EH (cell line): ENCODE measurements at places on chromosomes 5 and 9.

- no peak for DNase-seq
Observed at GRCh38 chr9:28941856-28942255, 1368.6 kb upstream of the C9orf72 start.

- DNase-seq, result peak; percentile 39
Observed at GRCh38 chr9:18457510-18457909, 16.4 kb upstream of the ADAMTSL1 start.

DNA sequence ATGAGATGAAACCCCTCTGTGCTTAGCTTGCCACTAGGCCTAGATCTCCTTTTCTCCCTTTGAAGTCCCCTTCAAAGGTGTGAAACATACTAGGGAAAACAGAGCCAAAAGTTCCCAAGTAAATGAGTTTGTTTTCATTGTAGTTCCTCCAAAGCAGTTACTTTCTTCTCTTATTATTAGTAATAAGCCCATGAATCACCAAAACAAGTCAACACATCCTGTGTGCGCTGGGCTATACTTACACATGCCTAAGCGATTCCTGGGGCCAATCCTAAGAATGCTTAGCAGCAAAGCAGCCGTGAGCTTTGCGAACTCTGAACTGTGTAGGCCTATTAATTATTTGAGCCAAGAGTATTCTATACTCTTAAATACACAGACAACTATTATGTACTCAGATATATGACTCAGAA lies 7.6 kb downstream of the ENC1 start:
- peak; percentile 70 for DNase-seq

DNA sequence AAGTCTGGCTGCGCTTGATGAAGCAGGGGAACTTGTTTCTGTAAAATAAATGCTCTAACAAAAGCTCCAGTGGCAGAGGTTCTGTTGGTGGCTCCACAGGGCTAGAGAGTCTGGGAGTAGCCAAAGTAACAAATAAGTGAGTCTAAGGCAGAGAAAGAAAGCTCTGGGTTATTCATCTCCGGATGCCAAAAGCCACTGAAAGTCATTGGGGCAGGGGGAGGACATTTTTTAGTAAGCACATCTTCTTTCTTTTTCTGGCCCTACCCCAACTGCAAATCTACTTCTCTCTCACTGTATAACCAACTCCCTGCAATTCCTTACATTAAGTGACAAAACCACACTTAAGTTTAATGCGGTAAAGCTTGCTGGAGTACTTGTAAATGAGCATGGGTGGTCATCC lies 141.6 kb downstream of the INSYN2B start:
- DNase-seq, result no peak

DNA sequence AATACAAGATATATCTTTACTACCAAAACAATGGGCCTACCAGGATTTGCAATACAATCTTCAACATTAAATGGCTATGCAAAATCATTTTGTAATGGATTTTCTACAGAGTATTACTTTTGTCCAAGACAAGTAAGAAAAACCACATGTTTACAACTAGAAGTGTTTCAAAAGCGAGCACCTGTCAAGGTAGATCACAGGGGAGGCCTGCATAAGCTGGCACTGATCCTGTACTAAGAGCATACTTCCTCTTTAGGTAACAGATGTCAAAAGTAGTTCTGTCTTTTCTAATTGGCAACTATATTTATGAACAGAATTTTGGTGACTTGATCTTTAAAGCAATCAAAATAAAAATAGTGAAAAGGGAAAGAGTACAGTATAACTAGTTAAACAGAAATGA lies 249.0 kb downstream of the MLLT3 start:
- DNase-seq, result no peak

DNA sequence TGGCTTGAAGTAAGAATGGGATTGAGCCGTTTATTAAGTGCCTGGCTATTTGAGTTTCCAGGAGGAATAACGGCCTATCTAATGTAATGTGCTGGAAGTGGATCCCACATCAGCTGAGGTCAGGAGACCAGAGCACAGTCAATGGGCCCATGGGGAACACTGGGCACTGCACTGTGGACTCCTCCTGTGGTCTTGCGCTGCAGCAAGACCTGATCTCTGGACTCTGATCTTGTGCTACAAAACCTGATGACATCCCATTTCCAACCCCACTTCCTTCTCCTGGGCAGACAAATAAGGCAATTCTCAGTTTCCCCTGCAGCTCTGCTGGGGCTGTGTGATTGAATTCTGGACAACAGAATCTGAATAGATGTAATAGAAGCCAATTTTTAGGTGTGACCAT lies 151.7 kb upstream of the ADCY2 start:
- DNase-seq, result no peak

GRCh38 chr5:178335302-178336030 lies 102.9 kb upstream of the PHYKPL start:
- DNase-seq, result no peak

DNA sequence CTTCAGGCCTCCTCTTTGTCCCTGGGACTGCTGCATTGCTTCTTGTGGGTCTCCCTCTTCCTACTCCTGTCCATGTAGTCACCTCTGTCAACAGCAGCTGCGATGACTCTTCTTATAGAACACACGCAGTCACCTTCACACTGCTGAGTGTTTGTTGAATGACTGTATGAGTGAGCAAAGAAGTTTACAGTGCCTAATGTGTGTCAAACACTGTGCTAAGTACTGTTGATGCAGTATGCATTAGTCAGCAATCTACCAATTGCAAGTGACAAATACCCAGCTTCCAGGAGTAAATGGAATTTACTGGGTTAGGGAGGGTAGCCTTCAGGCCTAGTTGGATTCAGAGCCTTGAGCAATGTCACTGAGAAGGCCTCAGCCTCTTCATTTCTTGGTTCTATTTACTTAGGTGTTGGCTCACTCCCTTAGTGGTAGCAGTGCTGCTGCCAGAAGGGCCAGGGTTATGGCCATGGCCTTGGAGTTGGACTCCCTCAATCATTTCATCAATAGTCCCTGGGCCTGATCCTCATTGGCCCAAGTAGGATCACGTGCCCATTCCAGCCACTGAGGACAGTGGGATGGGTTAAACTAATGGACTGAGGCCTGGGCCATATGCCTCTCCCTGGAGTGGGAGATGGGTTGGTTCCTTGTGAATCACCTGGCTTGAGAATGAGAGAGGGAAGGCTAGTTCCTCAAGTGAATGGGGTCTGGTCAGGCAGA lies 93.5 kb downstream of the RGS3 start:
- peak; percentile 55 for DNase-seq

DNA sequence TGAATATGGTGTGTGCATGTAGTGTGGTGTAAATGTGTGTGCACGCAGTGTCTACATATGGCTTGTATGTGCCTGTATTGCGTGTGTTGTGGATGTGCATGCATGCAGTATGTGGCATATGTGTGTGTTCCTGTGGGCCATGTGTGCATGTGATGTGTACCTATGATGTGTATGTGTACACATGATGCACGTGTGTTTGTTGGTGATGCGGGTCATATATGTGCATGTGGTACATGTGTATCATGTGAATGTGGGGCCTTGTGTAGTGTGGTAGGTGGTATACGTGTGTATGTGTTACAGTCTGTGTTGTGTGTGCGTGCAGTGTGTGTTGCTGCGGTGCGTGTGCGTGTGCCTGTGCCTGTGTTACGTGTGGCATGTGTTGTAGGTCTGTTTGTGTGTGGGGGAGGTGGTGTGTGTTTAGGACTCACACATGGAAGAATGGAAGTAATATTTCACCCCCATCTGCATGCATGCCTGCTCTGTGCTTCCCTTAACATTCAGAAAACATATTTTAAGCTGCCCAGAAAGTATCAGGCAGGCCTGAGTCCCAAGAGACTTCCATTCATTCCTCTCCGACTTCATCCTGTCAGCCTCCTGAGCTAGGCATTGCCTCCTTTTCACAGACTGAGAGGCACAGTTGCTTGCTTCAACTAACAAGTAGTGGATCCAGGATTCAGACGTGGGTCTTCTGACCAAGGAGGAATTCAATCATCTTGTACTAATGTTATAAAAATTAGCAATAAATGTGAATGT lies 55.4 kb upstream of the RUFY1 start:
- DNase-seq, result no peak

DNA sequence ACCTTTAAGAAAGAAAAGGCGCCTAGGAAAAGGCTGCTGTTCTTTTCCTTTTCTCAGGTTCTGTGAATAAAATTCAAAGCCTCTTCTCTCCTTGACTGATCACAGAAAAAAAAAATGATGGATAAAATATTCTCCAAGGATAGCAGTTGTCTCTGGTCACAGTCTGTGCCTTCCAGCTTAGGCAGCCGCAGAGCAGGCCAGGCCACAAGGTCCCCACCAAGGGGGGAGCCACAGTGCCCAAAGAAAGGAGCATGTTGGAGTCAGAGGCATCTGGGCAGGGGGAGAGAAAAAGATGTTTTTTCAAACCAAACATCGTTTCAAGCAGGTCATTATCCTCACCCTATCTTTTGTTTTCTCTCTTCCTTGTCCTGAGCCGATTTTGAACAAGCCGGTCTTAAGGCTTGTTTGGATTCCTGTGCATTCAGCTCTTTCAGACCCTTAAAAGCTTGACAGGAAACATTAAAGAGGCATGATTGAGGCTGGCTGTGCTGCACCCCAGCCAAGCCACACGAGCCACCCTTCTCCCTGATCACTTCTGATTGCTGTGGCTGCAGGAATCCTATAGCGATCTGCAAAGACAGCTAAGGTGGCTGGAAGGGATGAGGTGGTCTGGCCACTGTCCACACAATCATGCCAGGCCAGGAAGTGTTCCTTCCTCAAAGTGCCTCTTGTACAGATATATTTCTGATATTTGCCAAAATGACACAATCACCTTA lies 284.6 kb upstream of the TLE4 start:
- DNase-seq, result no peak

GRCh38 chr9:93258419-93258817 lies 74.5 kb downstream of the WNK2 start:
- no peak for DNase-seq

DNA sequence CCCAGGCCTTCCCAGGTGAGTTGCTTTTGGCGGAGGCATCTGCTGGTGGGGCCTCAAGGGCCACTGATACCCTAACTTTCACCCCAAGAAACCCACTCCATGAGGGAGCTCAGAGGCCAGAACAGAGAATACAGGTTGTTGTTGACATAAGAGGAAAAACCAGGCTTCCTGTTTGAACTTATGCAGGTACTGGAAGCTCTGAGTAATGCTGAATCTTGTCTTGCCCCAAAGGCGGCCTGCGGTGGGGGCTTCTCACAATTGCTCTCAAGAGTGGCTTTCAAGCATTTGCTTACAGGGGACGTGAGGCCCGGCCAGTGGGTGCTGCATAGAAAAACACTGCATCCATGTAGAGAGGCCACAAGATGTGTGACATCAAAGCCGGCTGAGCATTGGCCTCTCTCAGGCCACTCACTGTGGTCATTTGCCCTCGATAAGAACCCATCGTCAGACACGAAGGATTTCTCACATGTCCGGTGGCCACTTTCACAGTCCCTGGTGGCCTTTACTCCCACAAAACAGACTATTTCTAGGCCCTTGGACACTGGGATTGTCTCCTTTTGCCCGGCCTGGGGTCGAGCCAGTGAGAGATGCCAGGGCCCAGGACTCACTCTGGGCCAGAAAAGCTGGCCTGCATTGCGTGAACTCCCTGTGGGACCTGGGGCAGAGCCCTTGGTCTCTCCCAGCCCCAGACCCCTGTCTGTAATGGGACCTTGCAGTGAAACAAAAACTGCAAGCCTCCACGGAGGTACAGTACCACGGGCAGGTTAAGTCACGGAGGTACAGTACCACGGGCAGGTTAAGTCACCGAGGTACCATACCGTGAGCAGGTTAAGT lies 34.5 kb upstream of the TCF7 start:
- DNase-seq, result no peak

DNA sequence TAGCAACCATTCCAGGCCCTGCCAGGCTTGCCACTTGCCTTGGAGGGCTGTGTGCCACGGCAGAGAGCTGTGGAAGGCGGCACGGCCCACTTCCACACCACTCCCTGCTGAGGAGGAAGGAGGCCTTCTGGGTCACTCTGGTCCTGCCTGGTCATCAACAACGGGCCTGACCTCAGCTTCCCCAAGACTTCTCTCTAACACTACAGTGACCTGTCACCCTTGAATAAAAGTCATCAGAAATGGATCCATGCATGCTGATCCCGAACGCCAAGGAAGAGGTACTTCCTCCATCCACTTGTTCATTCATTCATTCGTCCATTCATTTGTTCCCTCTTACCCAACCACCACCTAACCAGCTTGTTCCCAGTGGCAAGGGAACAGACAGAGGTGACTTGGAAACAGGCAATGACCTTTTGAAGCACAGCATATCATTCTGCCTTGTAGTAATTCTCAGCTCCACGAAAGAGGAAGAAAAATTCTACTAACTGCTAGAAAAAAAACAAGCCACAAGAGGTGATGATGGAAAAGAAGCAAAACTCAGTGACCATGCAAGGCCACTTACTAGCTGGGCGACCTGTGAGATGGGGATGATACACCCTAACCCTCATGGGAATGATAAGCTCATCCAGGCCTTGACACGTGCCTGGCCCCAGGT lies 58.6 kb downstream of the STK10 start:
- no peak for DNase-seq

GRCh38 chr5:173762045-173762444 lies 126.1 kb upstream of the CPEB4 start:
- no peak for DNase-seq

- no peak for DNase-seq
Observed at GRCh38 chr9:137812356-137813023, 65.1 kb upstream of the CACNA1B start.

GRCh38 chr5:135448071-135448739 lies 1.1 kb upstream of the DCANP1 start:
- no peak for DNase-seq

- peak; percentile 72 for DNase-seq
Observed at GRCh38 chr5:147906326-147907095, at the start of gene C5orf46. TSS of gene C5orf46 (minus strand) at chr5:147906538. CDS start at chr5:147906501, 37 bp downstream.

- DNase-seq, result peak; percentile 38
Observed at GRCh38 chr5:10501554-10502075, 59.9 kb downstream of the ROPN1L start.

DNA sequence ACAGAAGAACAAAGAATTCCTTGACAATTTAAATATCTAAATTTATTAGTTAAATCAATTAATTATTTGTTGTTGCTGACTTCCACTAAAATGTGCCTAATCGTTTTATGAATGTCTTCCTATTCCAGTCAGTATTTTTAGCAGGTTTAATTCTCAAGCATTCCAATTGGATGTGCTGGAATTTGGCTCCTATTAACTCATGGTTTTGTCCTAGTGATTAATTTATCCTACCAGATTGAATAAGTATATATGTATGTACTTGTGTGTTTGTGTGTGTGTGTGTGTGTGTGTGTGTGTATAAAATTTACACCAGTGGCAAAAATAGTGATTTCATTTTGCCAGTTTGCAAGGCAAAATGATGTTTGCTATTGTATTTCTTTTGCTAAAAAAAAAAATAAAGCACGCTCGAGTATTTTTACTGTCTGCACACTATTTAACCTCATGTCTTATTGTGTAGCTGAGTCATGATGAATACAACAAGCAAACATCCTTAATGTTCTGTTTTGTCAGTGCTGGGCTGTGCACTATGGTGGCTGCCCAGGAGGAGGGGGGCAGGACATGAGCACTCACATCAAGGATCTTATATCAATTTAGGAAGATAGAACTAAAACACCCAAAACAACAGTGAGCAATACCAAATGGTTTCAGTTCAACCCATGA lies 375.5 kb downstream of the PDE4D start:
- DNase-seq, result peak; percentile 71

- DNase-seq, result peak; percentile 21
Observed at GRCh38 chr5:79932510-79933504, 58.3 kb downstream of the MTX3 start.

GRCh38 chr5:43097701-43098449 lies 22.8 kb upstream of the ZNF131 start:
- DNase-seq, result no peak

- DNase-seq, result no peak
Observed at GRCh38 chr5:11234501-11234911, 473.5 kb upstream of the DAP start.

- no peak for DNase-seq
Observed at GRCh38 chr5:87242242-87242641, 25.4 kb upstream of the RASA1 start.
